ENCODE measurements at places on chromosomes 7 and 10. TPM values are rescaled to one million over a fixed set of nuclear protein-coding genes. Genes with fewer than 3 reads are reported as not detected.

Gene RHOBTB1
- 14.3 TPM for total RNA-seq

Gene MBL2
- not detected for total RNA-seq

Gene ZNF783
- total RNA-seq = 11.5 TPM

Gene COL28A1
- 0.46 TPM for total RNA-seq

Gene CYP2C9
- not detected for total RNA-seq

Gene STEAP1
- total RNA-seq = 58.7 TPM

Gene MYO1G
- total RNA-seq = 3.2 TPM

Gene GTF2IRD2
- total RNA-seq = 10.4 TPM

Gene PLEKHS1
- not detected for total RNA-seq

Gene SLC29A4
- 10.2 TPM for total RNA-seq

Gene LCOR
- 23.5 TPM for total RNA-seq

Gene AKR1C8
- total RNA-seq = not detected

Gene AIFM2
- 118 TPM for total RNA-seq

Gene ZNF22
- 46.5 TPM for total RNA-seq

Gene TRIP6
- 71.3 TPM for total RNA-seq

Gene SLC16A9
- total RNA-seq = 0.60 TPM

Gene LRRN3
- 2.7 TPM for total RNA-seq

Gene LFNG
- 25.9 TPM for total RNA-seq

Gene ACSL5
- total RNA-seq = 53.4 TPM

Gene EFCAB10
- not detected for total RNA-seq

Gene AUTS2
- total RNA-seq = 26.2 TPM

Gene NUDCD3
- total RNA-seq = 49.3 TPM

Gene HEPACAM2
- not detected for total RNA-seq

Gene SFRP4
- 23.0 TPM for total RNA-seq

Gene INMT
- 225 TPM for total RNA-seq

Gene ABCC2
- total RNA-seq = 2.1 TPM

Gene TYW1
- total RNA-seq = 20.7 TPM

Gene YAE1
- total RNA-seq = 16.2 TPM

Gene SPDYE5
- total RNA-seq = not detected

Gene CRHR2
- total RNA-seq = not detected

Gene SNX10
- total RNA-seq = 29.2 TPM

Gene IFIT1
- total RNA-seq = 13.7 TPM

Gene OPN4
- not detected for total RNA-seq

Gene VAX1
- not detected for total RNA-seq

All from omental fat pad (tissue), 4 donors.